Naive thymus-derived CD4-positive, alpha-beta T cell (primary cell): ENCODE measurements at places on chromosomes 4 and X. TPM values are rescaled to one million over a fixed set of nuclear protein-coding genes. Genes with fewer than 3 reads are reported as not detected.

AFF2 gene
- 2.7 and 2.8 TPM in 2 replicates for total RNA-seq

TSPAN7 gene
- not detected in 2 replicates for total RNA-seq

TLR7 gene
- total RNA-seq = 0.22 TPM

ZFP42 gene
- not detected for total RNA-seq

FAM114A1 gene
- not detected for total RNA-seq

OTUD6A gene
- not detected for total RNA-seq

PHKA2 gene
- total RNA-seq = 22.6 and 24.1 TPM in 2 replicates

TCEAL7 gene
- not detected for total RNA-seq

MAGEA9 gene
- total RNA-seq = not detected in 2 replicates

GRCh38 chr4:6367371-6367851 is 97.8 kb downstream of the WFS1 start:
- DNase-seq = no peak

DNA sequence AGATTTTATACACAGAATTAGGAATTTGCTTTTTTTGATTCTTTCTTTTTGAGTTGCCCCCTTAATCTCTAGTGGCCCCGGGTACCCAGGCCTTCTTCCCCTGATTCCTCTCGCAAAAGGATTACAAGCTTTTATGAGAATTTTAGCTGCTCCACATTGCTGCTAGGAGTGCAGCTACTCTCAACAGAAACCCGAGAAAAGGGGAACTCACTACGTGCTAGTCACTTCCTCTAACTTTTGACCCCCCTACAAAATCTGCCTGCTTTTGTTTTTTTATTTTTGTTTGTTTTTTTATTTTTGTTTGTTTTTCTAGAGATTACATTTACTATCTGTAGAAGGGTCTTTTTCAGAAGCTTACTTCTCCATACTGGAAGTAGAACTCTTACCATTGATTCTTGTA is 64.1 kb downstream of the ZNF81 start:
- DNase-seq = no peak

DNA sequence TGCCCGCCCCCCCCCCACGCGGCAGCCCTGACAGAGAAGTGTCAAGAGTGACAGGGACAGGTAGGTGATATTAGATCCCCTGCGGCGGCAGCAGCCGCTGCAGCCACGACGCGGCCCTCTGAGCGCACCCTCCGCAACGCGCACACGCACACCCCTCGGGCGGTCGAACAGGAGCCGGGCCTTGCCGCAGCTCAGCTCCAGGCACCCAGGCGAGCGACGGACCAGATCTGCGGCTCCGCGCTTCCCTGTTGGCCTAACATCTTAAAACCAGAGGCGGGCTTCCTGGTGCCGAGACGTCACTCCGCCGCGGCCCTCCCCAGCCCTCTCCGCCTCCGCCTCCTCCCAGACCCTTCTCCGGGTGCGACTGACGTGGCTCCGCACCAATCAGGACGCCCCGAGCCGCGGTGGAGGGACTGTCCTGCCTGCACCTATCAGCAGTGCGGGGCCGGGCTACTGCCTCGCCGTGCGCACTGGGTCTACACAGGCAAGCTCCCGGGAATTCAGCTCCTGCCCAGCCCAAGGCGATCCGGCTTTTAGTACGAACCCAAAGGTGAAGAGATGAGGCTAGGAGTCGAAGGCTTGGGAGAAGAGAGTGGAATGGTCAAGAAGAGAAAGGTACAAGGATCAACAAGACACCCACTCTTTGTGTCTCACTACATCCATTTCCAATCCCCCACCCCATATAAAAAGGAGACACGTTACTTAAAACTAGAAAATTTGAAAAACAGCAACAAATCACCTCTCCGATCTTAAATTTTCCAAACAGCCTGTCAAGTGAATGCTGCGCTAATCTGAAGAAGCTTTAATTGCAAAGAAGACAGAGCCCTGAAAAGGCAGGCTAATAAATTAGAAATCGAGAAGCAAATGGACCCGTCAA is at the start of gene PITX2:
PITX2 (minus strand) TSS at position 237 of the 877 bp plus-strand sequence. CDS start 617 bp downstream, outside the sequence.
- DNase-seq = no peak

DNA sequence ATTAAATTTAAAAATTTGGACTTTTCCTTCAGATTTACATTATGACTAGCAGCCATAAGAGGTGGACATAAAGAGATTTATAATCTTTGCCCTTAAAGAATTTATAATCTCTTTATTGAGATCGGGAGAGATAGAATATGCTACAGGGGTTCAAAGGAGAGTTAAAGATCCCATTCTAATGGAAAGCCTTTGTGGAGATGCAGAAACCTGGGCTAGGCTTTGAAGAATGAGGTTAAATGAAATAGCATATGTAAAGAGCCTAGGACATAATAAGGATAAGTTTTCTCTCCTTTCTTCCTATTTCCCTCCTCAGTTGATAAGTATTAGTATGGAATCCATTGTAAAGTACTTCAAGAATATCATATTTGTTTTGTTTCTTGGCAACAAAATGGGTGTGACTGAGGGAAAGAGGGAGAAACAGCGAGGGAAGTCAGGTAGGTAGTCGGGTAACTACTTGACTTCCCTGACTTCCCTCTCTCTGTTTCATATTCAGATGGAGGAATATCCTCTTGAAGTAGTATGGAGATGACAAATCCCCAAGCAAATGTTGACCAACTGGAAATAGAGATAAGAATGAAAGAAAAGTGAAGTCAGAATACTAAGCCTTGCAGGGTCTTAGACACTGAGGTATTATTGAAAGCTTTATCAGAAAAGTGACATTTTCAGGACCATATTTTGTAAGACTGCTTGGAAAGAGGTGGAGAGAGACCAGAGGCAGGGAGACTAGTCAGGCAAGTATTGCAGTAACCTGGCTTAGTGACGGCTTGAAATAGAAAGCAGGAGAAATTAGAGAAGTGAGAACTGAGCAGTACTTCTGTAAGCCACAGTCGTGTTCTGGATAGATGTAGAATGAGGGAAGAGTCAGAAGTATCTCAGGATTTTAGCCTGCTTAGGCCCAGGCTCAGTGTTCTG is 82.9 kb downstream of the PDLIM5 start:
- DNase-seq = no peak

DNA sequence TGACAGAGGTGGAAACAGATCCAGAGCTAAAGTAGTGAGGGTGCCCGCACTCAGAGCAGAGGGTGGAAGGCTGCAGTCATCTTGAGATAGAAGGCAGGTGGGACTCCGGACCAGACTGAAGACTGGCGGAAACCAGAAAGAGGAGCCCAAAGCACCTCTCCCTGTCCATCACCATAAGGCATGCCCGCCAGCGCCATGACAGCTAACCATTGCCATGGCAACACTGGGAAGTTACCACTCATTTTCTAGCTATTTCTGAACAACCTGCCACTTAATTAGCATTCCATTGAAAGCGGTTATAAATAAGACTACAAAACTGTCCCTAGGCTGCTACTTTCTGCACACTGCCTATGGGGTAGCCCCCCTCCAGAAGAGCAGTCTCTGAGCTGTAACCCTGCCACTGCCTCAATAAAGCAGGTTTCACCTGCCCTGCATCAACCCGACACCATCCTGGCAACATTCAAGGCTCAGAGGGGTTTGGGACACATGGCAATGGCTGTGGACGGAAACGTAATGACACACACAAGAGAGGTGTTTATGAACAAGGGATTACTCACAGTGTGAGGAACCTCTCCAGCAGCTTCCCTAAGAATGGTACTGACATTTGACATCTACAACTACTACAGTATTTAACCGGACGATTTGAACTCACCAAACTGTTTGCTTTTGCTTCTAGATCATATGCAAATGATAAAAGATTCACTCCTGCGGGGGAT is 27.8 kb upstream of the FGFBP2 start:
- DNase-seq = no peak

DNA sequence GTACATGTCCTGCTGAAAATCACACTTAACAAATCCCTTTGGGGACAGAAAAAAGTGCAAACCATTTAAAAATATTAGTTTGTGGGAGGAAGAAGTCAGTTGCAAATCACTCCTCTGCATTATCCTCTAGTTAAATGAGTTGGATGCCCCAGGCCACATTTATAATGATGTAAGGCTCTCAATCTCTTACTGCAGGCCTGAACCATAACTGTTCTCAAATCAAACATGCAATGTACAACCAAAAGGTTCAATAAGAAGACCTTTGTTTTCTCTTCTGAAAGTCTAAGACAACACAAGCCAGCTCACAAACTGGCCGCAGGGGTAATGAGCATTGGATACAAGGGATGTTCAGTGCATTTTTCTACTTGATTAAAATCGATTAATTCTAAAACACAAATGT is 39.7 kb downstream of the IGFBP7 start:
- no peak for DNase-seq

- DNase-seq = no peak
These were observed 20.4 kb downstream of the PIN4 start for GRCh38 chrX:72201836-72202536.

GRCh38 chrX:35829501-35829900 is 31.4 kb downstream of the MAGEB16 start:
- DNase-seq = no peak

- DNase-seq = no peak
These were observed 1958.7 kb upstream of the IGFBP7 start for GRCh38 chr4:59068722-59069418.

- no peak for DNase-seq
These were observed 39.6 kb upstream of the BBS12 start for GRCh38 chr4:122692641-122693520.

DNA sequence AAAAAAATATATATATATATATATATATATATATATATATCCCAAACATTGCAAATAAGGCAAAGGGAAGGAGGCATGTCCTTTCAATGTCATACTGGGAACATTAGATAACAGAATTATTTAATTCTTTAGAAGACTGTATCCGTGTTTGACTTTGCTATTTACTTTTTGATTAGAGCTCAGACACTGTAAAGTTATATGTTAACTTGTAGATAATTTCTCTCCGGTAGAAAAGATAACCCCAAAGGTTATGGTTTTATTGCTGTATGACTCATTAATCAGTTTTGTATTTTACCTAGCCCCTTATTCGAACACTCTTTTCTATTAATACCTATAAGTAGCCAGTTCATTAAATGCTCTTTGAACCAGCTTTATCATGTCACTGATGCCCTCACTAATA is 150.6 kb upstream of the DUSP21 start:
- no peak for DNase-seq

DNA sequence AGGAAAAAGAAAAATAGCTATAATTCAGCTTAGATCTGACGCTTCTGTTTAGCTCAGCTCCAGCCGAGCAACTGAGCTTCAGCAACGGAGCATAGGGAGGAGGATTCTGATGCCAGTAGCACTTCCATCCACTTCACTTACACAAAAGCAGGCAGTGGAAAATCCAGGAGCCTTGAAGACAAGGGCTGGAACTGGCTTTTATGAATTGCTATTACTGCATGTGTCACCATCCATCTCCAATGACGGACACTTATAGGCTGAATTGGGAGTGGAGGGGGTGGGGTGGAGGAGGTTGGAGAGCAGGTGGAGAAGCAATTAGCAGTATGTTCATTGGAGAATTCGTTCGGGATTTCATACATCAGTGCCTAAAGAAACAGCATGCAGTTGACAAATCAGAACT is 15.6 kb downstream of the ENOX2 start:
- no peak for DNase-seq

- DNase-seq = no peak
These were observed 72.9 kb upstream of the FABP2 start for GRCh38 chr4:119394826-119395225.
